ENCODE measurements at places on chromosomes 5 and 9. TPM values are rescaled to one million over a fixed set of nuclear protein-coding genes. Genes with fewer than 3 reads are reported as not detected.

Gene SLC34A1
- 0.47 TPM for total RNA-seq

GRCh38 chr9:36991516-36992134 lies 42.4 kb downstream of the PAX5 start:
- peaks cover 10% of the 10 kb centered on the region for H3K4me1 ChIP-seq
- no peak for DNase-seq
- H3K36me3 ChIP-seq = no peaks in the 10 kb centered on the region
- H3K27me3 ChIP-seq = peaks cover 2% of the 10 kb centered on the region

Gene FAM120A
- total RNA-seq = 82.3 TPM

Gene C5orf46
- not detected for total RNA-seq

GRCh38 chr9:133347515-133347984 lies 381 bp downstream of the MED22 start:
- H3K27ac ChIP-seq = peak overlapping the region; percentile 95
- peaks cover 24% of the 10 kb centered on the region for H3K4me1 ChIP-seq
- DNase-seq = no peak
- peak overlapping the region; percentile 97 for H3K4me3 ChIP-seq
- no peaks in the 10 kb centered on the region for H3K27me3 ChIP-seq

DNA sequence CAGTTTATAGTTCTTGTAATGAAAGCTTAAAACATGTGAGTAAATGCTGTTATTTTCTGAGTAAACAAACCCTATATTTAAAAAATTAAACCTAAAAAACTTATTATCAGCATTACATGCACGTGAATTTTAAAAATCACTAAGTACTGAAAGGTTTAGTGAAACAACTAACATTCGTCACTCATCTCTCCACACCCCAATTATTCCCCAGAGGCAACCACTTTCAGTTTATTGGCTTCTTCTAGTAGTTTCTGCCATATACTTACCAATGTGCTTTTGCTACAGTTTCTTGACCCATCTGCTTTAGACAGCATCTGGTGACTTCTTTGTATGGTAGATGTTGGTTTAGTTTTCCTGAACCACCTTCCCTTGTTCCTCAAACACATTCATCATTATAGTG lies 58.1 kb downstream of the ANGPTL2 start:
- H3K4me1 ChIP-seq = peaks cover 13% of the 10 kb centered on the region
- no peak overlapping the region for H3K27ac ChIP-seq
- no peak for DNase-seq

GRCh38 chr9:91127653-91128052 lies 234.1 kb downstream of the AUH start:
- peaks cover 6% of the 10 kb centered on the region for H3K4me1 ChIP-seq
- no peak for DNase-seq
- H3K4me3 ChIP-seq = no peak overlapping the region

DNA sequence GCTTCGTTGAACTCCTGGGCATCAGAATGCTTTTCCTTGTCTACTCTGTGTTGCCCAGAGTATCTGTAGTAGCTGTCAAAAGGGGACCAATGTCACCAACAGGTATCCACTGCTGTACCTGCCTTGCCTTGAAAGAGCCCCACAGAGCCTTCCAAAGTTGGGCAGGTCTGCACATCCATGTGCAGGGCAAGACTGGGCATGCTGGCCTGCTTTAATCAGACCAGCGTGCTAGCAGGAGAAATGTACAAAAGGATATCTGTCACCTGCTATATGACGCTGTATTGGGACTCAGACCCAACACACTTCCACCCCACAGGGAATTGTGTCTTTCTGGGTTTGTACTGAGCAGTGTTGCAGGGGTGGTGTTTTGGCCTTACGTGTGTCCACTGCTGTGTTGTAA lies 11.9 kb downstream of the DELE1 start:
- no peak overlapping the region for H3K27ac ChIP-seq
- H3K27me3 ChIP-seq = no peaks in the 10 kb centered on the region
- peaks cover 25% of the 10 kb centered on the region for H3K36me3 ChIP-seq
- no peak overlapping the region for H3K4me3 ChIP-seq
- H3K4me1 ChIP-seq = peaks cover 22% of the 10 kb centered on the region
- no peak for DNase-seq

Gene ABLIM3
- 24.3 TPM for total RNA-seq

DNA sequence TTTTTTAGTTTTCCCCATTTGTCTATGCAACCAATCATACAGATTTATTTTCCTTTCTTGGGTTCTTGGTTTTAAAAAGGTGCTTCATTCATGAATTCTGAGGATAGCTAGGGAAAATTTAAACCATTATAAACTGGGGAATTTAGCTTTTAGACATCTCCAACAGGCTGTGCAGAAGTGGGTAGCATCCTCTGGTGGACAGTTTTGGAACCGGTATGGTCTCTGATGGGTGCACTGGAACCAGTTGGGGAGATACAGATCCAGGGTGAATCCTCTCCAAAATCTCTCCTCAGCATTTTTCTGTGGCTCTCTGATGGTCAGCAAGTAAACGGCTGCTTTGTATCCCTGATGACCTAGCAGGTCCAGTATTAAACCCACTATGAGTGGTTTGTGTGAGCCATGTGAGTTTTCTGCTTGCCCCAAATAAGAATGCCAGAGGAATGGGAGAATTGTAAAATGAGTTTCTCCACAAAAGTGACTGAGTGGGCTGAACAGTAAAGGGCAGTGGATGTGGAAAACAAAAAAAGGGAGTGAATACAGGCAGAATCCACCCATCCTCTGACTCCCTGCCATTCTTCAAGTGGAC lies 9.1 kb upstream of the DNAJC25 start:
- peak overlapping the region; percentile 22 for H3K27ac ChIP-seq
- H3K27me3 ChIP-seq = no peaks in the 10 kb centered on the region
- no peak for DNase-seq
- peaks cover 5% of the 10 kb centered on the region for H3K4me1 ChIP-seq
- no peak overlapping the region for H3K4me3 ChIP-seq

Gene SLU7
- 41.5 TPM for total RNA-seq

DNA sequence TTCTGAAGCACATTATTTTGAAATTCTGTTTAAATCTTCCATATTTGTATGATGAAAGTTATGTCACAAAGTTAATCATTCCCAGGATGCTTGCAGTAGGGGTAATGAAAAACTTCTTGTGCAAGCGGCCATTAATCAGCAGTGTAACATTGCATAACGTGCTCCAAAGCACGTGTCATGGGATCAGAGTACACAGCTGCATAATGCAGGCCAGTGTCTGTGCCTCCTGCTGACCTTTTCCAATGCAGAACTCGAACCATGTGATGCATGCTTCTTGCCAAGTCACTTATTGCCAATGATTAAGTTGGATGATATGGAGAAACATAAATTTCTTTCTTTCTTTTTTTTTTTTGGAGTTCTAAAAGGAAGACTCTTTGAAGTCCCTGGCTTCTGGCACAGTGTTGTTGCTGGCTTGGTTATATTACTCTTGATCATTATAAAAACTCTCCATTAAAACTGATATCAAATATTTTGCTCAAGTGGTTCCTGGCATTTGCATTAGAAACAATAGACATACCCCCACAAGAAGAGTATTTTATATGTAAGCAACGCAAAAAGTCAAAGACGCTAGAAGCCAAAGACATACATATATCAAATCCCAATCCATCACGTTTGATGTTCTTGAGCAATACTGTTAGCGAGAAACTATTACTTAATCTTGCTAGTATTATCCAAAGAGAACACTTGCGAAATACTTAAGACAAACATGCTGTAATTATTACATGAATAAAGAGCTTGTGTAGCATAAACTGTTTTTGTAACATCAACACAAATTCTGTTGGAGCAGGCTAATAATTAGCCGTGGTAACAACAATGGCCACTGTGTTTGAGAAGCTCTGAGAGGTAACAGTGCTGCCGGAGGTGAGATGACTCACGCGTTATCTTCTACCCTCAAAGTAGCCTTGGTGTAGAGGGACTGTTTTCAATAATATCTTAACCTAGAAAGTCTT lies 164.2 kb downstream of the AUH start:
- no peaks in the 10 kb centered on the region for H3K27me3 ChIP-seq
- no peaks in the 10 kb centered on the region for H3K36me3 ChIP-seq
- peak overlapping the region; percentile 99 for H3K27ac ChIP-seq
- peaks cover 66% of the 10 kb centered on the region for H3K4me1 ChIP-seq
- no peak for DNase-seq

Gene SHISAL2B
- not detected for total RNA-seq

Gene SPAG8
- total RNA-seq = not detected

- no peaks in the 10 kb centered on the region for H3K36me3 ChIP-seq
- no peaks in the 10 kb centered on the region for H3K27me3 ChIP-seq
- no peak overlapping the region for H3K4me3 ChIP-seq
- no peaks in the 10 kb centered on the region for H3K4me1 ChIP-seq
Measured at GRCh38 chr5:9176641-9177040, 369.2 kb downstream of the SEMA5A start.

Gene GTF2H2
- 7.2 TPM for total RNA-seq

DNA sequence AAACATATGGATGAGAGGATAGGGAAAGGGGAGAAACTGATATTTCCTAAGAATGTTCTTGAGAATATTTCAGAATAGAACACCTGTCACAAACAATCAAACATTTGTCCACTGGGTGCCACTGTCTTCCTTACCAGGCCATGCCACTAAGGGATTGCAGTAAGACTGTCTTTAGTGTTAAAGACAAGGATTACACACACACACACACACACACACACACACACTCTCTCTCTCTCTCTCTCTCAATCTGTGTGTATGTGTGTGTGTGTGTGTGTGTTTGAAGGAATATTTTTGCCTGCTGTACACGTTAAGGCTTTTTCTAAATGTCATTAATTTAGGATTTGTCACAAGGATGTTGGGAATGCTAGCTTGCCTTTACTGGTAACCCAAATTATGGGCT lies 54.4 kb downstream of the CCDC192 start:
- no peaks in the 10 kb centered on the region for H3K36me3 ChIP-seq
- no peak overlapping the region for H3K27ac ChIP-seq
- no peak overlapping the region for H3K4me3 ChIP-seq
- H3K4me1 ChIP-seq = no peaks in the 10 kb centered on the region
- no peaks in the 10 kb centered on the region for H3K27me3 ChIP-seq
- DNase-seq = no peak

DNA sequence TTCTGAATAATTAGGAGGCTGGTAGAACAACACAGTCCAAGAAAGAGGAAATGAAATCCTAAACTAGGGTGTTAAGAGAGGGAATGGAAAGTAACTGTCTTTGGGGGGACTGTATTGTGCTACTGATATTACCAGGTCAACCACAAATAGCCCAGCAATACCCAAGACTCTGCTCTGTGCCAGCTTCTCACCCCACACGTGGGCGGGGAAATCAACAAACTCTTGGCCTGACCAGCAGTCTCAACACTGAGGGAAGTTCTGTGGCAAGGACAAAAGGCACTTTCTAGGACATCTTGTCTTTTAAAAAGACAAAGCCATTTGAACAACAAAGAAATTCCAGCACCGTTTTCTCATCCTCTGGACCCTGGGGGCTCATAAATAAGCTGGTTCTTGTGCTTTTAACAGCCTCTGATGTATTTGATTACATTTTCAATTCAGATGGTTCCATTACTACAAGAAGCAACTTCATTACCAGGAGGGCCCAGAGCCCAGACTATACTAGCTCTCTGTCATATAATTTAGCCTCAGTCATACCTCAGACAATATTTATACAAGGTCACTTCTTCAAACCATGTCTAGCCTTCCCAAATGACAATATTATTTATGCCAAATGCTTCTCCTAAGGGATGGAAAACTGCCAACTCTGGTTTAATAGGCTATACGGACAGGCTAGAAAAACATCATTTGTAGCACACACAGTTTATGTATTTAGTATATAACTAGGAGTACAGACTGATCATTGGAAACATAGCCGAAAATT lies 297.8 kb downstream of the CWC27 start:
- H3K4me3 ChIP-seq = no peak overlapping the region
- no peak overlapping the region for H3K27ac ChIP-seq
- H3K4me1 ChIP-seq = peaks cover 13% of the 10 kb centered on the region
- no peaks in the 10 kb centered on the region for H3K27me3 ChIP-seq

DNA sequence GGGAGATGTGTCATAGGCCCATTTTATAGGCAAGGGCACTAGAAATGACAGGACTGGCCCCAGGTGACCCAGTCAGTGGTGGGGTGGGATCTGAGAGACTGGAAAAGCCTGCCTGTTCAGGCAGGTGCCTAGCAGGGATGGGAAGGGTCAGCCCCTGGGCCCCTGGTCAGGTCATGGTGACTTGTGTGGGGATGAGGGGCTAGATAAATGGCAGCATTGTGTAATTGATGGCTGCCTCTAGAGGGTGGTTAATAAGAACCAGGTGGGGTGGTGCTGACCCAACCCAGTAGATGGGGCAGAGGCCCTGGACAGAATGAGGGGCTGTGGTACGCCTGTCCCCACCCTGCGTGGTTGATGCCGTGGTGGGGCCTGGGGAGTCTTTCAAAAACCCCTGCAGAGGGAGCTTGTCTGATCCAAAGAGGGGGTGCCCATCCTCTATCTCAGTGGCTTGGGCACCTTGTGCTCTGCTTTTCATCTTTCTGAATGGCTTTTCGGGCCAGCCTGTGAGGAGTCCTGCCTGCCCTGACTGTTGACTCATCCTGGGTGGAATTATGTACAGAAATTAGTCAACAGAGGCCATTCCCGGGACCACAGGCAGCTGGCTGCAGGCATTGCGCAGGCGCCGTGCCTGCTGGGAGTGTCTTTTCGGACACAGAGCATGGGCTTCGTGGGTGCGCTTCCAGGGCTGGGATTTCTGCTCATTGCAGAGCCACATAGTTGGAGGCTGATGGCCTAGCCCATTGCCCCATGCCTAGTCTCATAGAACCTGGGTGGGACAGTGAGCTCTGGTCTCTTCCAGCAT lies 93.6 kb upstream of the PITX1 start:
- H3K4me3 ChIP-seq = no peak overlapping the region
- DNase-seq = no peak
- H3K27ac ChIP-seq = peak overlapping the region; percentile 90
- H3K36me3 ChIP-seq = no peaks in the 10 kb centered on the region
- H3K4me1 ChIP-seq = peaks cover 34% of the 10 kb centered on the region
- H3K27me3 ChIP-seq = no peaks in the 10 kb centered on the region

DNA sequence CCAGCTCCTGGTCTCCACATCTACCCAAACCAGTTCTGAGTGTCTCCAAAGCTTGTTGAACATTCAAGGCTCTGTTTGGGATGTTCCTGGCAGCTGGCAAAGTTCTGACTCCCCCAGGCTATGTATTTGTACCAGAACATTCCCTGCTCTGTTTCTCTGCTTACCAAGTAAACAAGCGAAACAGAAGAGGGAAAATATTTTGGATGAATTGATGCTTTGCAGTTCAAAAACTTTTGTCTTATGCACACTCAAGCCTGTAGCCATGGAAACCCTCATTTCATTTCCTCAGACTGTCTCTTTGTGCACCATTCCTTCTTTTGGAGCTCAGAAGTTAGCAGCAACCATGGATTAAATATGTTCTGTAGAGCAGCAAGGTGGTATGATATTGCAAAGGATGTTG lies 145.8 kb downstream of the ACTL7B start:
- H3K27ac ChIP-seq = no peak overlapping the region
- H3K27me3 ChIP-seq = no peaks in the 10 kb centered on the region
- no peaks in the 10 kb centered on the region for H3K36me3 ChIP-seq
- DNase-seq = no peak
- no peaks in the 10 kb centered on the region for H3K4me1 ChIP-seq

- peaks cover 35% of the 10 kb centered on the region for H3K4me1 ChIP-seq
- H3K36me3 ChIP-seq = no peaks in the 10 kb centered on the region
- H3K4me3 ChIP-seq = no peak overlapping the region
- no peak for DNase-seq
Measured at GRCh38 chr9:136564379-136564988, 18.6 kb upstream of the NOTCH1 start.

GRCh38 chr5:43019614-43020398 lies 20.3 kb downstream of the ANXA2R start:
- no peaks in the 10 kb centered on the region for H3K36me3 ChIP-seq
- H3K4me1 ChIP-seq = peaks cover 16% of the 10 kb centered on the region
- H3K27ac ChIP-seq = peak overlapping the region; percentile 94
- H3K27me3 ChIP-seq = peaks cover 6% of the 10 kb centered on the region

Gene TMOD1
- 13.4 TPM for total RNA-seq

All from esophagus squamous epithelium (tissue), 5 donors.